Stromal cell of bone marrow (primary cell): ENCODE measurements at places on chromosomes 13 and 19.

- no peak for DNase-seq
These were observed 31.8 kb upstream of the HOMER3 start for GRCh38 chr19:18972851-18973250.

DNA sequence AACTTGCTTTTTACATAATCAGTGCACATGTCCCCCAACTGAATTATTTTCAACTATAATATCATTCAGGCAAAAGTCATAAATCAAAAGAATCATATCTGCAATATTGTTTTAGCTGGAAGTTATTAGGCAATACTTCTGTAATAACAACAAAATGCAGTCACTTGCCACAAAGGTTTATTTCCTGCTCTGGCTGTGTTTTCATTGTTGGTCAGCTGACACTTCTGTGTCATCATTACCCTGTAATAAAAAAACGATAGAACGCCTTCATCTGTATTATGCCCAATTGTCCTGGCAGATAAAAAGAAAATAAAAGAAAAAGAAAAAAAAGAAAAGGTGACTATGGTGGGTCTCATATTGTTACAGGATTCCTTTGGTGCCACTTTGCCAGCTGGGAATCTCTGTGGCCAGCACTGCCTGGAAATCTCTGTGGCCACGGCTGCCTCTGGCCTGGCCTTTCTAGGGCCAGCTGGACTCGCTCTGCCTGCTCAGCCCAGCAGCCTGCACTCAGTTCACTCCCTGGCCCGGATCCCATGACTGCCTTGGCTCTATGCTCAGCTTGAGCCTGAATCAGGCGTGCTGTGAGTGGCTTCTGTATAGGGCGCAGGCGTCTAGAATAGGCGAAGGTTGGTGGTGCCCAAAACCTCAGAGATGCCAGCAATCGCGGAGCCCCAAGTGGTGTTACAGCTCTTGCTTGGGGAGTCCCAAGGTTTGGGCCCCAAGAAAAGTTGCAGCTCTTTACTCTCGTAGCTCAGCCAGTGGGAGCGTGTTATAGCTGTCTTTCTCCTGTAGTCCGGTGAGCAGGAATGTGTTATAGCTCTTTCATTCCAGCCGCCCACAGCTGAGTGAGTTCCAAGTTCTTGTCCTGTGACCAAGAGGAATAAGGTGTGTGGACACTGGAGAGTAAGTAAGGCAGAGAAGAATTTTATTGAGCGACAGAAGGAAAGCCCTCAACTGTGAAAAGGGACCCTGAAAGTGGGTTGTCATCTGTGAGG is 1227.1 kb downstream of the SLITRK1 start:
- peak; percentile 86 for DNase-seq

DNA sequence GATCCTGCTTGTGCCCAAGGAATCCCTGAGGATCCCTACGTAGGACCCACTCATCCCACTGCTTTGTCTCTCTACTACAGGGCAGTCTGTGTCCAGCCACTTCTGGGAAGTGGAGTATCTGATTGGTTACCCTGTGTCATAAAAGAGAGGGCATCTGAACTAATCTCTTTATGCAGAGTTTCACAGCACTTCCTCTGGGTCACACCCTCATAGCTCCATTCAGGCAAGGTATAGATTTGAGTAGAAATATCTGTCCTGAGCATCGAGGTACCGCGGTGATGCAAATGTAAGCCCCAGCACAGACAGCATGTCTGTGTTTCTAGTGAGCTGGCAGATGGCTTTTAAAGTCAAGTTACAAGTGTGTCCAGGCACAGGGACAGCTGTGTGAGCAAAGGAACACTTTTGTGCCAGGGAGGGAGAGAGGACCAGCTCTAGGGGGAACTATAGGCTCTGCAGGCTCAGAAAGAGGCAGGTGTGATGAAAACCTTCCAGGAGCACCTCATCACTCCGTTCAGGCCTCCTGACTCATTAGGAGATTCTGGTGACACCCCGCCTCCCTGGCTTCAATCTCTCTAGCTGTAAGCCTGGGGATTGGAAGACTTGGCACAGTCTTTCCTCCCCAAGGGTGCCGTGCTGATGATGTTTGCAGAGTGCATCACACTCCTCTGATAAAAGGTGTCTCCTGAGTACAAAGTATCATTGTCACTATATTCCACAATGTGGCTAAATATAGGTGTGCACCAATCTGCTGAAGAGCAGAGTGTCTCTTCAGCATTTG is 84.3 kb upstream of the UBL3 start:
- no peak for DNase-seq

GRCh38 chr19:20513189-20513904 is 52.2 kb downstream of the ZNF737 start:
- DNase-seq = no peak

GRCh38 chr13:27942972-27943371 is 23.2 kb downstream of the PDX1 start:
- DNase-seq = no peak

- DNase-seq = peak; percentile 62
These were observed 49.0 kb upstream of the FRY start for GRCh38 chr13:31982540-31982939.

GRCh38 chr13:82614086-82614485 is 1268.2 kb downstream of the SLITRK1 start:
- DNase-seq = no peak

- DNase-seq = peak; percentile 5
These were observed 2.2 kb upstream of the CEACAM6 start for GRCh38 chr19:41753159-41753558.

DNA sequence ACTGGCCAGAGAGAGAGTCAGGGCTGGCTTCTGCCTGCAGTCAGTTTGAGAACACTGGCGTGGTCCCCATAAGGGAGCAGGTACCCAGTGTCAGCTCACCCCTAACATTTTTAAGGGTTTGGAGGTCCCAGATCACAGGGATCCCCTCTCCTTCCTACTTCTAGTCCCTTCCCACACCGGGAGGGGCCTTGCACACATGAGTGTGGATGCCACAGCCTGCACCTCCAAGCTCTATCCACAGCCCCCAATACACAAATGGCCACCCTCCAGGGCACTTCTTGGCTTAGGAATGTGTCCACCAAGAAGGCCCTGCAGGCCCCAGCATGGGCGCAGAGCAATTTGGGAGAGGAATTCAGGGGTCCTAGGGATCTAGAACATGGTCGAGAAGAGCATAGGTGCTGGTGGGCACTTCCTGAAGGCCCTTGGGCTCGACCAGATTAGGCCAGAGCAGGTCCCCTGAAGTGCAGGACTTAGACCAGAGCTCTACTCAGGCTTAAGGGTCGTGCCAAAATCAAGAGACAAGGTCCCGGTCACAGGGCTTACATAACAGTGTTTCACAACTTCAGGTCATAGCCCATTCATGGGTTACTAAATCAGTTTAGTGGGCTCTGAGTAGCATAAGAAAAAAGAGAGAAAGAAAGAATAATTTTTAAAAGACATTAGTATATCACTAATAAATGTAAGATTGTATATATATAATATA is 16.0 kb downstream of the FXYD5 start:
- no peak for DNase-seq

GRCh38 chr13:113650731-113651148 is 7.3 kb downstream of the ATP4B start:
- DNase-seq = no peak

DNA sequence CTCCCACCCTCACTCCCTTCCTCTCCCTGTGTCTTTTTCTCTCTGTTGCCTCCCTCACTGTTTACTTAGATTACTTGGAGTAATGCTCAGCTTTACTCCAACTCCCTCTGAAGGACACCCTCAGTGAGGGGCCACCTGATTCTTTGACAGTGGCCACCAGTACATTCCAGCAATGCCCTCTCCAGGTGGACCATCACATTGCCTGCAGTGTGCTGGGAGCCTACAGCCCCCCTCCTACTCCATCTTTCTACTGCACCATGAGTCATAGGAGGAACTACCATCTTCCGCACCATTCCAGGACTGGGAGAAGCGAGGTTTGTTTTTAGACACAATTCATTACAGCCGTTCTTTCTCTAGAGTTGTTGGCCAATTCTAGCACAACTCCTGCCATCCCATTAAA is 96.6 kb upstream of the POSTN start:
- DNase-seq = no peak

- no peak for DNase-seq
These were observed 10.6 kb downstream of the RFC3 start for GRCh38 chr13:33828431-33829129.

DNA sequence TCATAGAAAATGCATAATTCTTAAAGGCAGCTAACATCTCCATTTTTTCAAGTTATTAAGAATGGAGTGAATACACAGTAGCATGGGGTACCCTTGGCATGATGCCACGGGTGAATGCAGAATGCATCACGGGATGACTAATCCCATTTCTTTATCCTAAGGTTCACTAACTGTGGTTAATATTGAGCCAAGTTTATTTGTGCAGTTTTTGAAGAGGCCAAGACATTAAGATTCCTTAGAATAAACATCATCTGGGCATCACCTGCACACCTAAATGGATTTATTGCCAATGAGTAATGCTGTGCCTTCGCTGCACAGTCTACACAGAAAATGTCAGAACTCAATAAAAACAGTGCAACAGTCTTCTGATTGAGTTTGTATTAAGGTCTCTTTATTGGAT is 333.1 kb downstream of the GPC6 start:
- peak; percentile 15 for DNase-seq
